ENCODE measurements at places on chromosomes 1 and 21. TPM values are rescaled to one million over a fixed set of nuclear protein-coding genes. Genes with fewer than 3 reads are reported as not detected.

FMO4 gene
- 0.47 TPM for total RNA-seq

SEMA4A gene
- total RNA-seq = 0.27 TPM

TFF2 gene
- total RNA-seq = not detected

ADAMTSL4 gene
- 0.18 TPM for total RNA-seq

FNBP1L gene
- total RNA-seq = 68.2 TPM

LIPI gene
- total RNA-seq = not detected

OBSCN gene
- total RNA-seq = 2.2 TPM

ZMYND12 gene
- total RNA-seq = 0.27 TPM

CD53 gene
- total RNA-seq = not detected

BSDC1 gene
- total RNA-seq = 41.4 TPM

HOOK1 gene
- total RNA-seq = not detected

CFHR3 gene
- total RNA-seq = not detected

GLUL gene
- 245 TPM for total RNA-seq

PTPN7 gene
- not detected for total RNA-seq

All from endothelial cell of coronary artery (primary cell).